Left renal pelvis (tissue), 4 donors: ENCODE measurements at places on chromosomes 6 and 20.

- DNase-seq = no peak
These were observed 70.8 kb downstream of the PPP1R3G start for GRCh38 chr6:5155906-5156305.

GRCh38 chr20:50655311-50655880, 35.9 kb downstream of the RIPOR3 start:
- no peak for DNase-seq

DNA sequence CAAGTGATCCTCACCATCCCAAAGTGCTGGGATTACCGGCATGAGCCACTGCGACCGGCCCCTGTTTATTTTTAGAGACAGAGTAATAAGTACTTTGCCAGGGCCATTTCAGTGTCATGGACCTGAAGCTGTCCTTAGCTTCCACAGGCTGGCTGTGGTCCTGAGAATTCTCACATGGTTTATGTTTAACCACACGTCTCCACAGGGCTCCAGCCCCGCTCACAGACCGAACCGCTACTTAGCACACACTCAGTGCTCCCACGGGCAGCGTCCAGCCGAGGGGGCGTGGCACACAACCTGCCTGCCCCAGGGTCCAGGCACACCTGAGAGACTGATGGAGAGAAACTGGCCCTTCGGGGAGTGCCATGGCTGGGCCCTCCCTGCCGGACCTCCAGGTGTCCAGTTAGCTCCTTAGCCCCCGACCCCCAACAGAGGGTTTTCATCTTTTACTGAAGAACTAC, 11.7 kb downstream of the ACSS1 start:
- DNase-seq = no peak

DNA sequence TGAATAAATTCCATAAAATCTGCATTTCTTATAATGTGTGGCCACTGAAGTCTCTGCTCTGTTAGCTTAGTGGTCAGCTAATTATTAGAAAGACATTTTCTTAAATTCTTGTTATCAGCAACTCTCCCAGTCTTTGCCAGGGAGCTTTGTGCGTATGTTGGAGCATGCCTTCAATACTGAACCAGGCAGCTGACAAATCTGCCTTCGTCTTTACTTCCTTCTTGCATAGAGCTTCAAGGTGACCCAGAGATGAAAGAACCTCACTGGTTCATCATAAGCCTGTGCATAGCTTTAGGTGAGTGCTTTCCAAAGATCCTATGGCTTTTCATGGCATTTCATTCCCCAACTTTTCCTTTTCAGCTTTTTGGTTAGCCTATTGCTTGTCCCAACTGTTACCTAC, 43.0 kb upstream of the NELFCD start:
- DNase-seq = no peak

- no peak for DNase-seq
These were observed 80.2 kb downstream of the PLCB1 start for GRCh38 chr20:8212286-8212685.

DNA sequence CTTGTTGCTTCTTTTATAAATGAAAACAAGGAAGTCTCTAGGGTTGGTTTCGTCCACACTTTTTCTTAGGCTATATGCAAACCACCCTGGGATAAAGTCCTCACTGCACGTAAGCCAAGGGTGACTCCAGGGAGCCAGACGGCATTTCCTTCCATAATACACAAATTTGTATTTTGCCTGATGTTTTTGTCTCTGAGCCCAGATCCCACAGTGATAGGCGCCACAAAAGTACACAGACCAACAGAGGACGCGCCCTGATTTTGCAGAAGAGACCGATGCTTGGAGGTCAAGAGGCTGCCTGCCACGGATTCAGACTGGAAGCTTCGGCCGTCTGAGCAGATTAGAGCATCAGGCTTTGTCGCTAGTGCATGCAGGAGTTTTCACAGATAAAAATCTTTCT, 22.8 kb downstream of the FOXQ1 start:
- no peak for DNase-seq

GRCh38 chr6:27687154-27688013, 214.5 kb upstream of the ZNF184 start:
- DNase-seq = no peak

GRCh38 chr6:112485120-112485826, 138.1 kb downstream of the RFPL4B start:
- no peak for DNase-seq
